ENCODE measurements at places on chromosomes 7 and 10. TPM values are rescaled to one million over a fixed set of nuclear protein-coding genes. Genes with fewer than 3 reads are reported as not detected.

GRCh38 chr7:158917818-158918217 lies 61.5 kb downstream of the DYNC2I1 start:
- no peak for DNase-seq
- no peak overlapping the region for H3K4me3 ChIP-seq
- no peaks in the 10 kb centered on the region for H3K27me3 ChIP-seq
- no peak overlapping the region for H3K27ac ChIP-seq
- no peaks in the 10 kb centered on the region for H3K4me1 ChIP-seq
- H3K36me3 ChIP-seq, result peaks cover 33% of the 10 kb centered on the region

GRCh38 chr7:68613897-68614296 lies 984.4 kb upstream of the AUTS2 start:
- H3K27ac ChIP-seq, result no peak overlapping the region
- no peaks in the 10 kb centered on the region for H3K27me3 ChIP-seq
- no peak for DNase-seq
- no peak overlapping the region for H3K4me3 ChIP-seq

GRCh38 chr7:114088470-114088940 lies 169.7 kb upstream of the PPP1R3A start:
- H3K36me3 ChIP-seq, result no peaks in the 10 kb centered on the region
- H3K4me1 ChIP-seq, result no peaks in the 10 kb centered on the region
- H3K27ac ChIP-seq, result no peak overlapping the region

The KCND2 gene
- total RNA-seq, result 0.17 TPM

DNA sequence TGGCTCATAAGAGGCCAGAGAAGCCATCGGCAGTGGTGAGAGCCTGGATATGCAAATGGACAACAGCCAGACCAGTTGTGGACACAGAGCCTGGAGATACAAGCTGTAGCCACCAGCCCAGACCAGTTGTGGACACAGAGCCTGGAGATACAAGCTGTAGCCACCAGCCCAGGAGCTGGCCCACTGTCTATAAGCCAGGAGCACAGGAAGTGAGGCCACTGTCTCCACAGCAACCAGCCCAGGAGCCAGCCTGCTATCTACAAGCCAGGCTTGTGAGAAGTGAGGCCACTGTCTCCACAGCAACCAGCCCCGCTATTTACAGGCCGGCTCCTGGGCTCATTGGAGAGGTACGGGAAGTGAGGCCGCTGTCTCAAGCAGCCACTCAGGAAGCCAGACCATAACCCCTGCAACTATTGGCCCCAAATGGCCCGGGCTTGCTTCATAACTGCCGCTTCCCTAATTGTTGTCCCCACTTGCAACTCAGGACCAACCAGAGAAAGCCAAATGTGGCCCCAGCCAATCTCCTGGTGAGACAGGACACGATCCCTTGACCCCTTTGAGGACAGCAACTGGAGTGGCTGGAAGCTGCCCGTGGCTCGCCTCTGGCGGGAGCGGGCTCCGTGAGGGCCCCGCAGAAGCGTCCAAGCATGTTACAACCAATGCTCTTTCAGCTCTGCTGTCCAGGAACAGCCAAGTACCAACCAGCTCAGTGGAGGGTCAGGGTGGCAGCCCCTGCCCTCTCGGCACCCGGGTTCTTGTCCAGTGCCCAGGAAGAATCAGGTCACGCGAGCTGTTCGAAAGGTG lies 44.1 kb upstream of the CNPY1 start:
- H3K27me3 ChIP-seq, result peaks cover 6% of the 10 kb centered on the region
- no peak for DNase-seq
- no peaks in the 10 kb centered on the region for H3K36me3 ChIP-seq
- H3K4me1 ChIP-seq, result peaks cover 9% of the 10 kb centered on the region
- H3K27ac ChIP-seq, result no peak overlapping the region
- H3K4me3 ChIP-seq, result no peak overlapping the region
